ENCODE measurements at places on chromosomes 6 and 20.
A peak's percentile ranks its signal among the peaks of the same experiment; 100 is the strongest.

DNA sequence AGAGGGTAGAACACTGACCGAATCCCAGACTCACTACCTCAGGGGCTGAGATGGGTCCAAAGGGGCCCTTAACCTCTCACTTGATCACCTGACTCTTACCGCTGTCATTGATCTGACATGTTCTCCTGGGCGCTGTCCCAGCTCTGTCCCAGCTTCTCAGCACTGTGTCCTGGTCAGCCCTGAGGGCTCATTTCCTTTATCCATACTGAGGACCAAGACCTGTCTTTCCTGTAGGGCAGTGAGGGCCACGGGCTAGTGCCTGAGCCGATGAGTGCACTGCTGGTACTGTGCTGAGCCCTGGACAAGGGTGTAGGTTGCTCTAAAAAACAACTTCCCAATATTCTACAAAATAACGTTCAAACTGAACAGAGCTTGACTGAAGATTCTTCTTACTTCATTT is 131.5 kb downstream of the MTHFD1L start:
- no peak for DNase-seq

GRCh38 chr6:114064862-114065261 is 93.9 kb upstream of the HDAC2 start:
- no peak for DNase-seq

- no peak for DNase-seq
These were observed 10.0 kb downstream of the TRAM2 start for GRCh38 chr6:52566853-52567279.

DNA sequence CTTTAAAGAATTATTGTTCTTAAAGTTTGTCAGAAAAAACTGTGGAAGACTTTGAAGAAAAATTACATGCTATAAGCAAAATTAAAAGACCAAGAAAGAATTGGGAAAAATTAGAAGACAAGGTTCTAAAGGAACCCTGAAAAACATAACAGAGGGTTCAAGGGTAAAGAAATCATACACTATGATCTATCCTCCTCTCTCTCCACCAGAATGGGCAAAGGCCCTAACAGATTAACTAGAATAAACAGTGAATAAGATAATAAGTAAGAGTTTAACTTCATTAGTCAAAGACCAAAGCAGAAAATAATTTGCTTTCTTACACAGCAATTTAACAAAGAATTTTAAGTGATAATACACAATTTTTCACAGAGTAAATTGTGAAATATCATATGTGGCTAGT is 201.2 kb upstream of the PDE10A start:
- DNase-seq, result no peak

- DNase-seq, result no peak
These were observed 251.2 kb upstream of the MOCS1 start for GRCh38 chr6:40185486-40185885.

- DNase-seq, result no peak
These were observed 47.4 kb upstream of the SAMD3 start for GRCh38 chr6:130269969-130270635.

DNA sequence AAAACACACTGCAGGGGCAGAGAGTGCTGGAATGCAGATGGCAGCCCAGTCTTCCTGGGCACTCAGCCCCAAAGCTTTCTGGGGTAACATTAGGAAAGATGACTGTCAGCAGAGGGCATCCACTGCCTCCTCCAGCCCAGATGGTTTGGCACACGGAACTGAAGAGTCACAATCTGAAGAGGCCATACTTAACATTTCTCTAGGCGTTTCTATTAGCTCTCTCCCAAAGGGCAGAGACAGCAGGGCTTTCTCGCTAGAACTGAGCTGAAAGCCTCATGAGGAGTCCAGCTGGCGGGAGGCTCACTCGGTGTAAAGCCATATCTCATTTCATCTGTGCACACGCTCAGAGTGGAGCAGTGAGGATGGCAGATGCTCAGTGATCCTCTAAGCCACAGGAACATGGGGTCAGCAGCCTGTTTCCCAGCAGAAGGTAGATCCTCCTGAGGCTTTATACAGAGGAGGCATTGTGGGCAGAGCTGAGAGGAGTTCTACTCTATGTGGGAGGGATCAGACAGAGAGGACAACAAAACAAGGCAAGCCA is 28.1 kb downstream of the ALDH8A1 start:
- peak; percentile 82 for DNase-seq

DNA sequence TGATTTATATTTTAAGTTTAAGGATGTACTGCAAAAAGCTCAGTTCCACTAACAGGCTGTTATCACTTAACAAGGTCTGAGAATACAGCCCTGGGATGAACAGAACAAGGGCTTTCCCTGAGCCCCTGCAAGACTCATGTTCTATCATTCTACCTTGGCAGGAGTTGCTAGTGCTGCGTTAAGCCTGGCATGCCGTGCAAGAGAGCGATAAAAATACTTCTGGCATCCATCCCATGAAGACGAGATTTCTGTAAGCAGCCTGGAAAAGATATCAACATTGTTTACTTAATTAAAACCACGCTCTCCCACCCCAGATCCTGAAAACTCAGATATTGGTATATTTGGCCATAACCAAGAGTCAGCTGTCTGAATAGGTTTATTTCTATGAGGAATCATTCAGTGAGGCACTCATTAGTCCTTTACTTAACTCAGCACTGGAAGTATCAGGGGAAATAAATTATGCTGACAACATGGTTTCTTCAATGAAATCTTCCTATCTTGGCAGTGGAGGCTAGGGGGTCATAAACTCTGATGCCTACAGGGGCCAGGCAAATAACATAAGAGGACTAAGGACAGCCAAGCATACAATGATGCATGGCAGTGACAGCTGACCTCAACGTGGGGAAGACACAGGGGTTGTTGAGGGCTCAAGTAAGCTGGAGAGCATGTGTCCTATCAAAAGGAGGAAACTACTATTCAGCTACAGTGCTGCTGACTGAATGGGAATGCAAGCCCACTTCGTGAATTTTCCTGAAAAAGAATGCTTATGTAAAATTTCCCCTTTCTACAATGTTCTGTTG is 37.6 kb upstream of the LYRM2 start:
- DNase-seq, result no peak

GRCh38 chr20:3162080-3162611 is 2.5 kb upstream of the FASTKD5 start:
- DNase-seq, result peak; percentile 46

DNA sequence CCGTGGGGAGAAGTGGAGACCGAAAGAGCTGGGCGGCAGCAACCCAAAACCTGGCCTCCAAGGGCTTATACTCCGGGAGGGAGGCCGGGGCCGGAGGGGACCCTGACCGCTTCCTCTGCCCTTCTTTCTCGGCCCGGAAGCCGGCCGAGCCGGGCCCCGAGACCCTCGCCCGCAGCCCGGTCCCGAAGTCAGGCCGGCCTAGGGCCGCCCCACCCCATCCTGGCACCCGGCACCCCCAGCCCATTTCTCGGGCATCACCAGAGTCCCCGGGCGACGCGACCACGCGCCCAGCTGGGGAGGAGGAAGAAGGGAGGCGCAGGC is 572 bp upstream of the ZDHHC14 start:
- no peak for DNase-seq

GRCh38 chr6:31351401-31352309 is 5.3 kb downstream of the HLA-B start:
- no peak for DNase-seq

DNA sequence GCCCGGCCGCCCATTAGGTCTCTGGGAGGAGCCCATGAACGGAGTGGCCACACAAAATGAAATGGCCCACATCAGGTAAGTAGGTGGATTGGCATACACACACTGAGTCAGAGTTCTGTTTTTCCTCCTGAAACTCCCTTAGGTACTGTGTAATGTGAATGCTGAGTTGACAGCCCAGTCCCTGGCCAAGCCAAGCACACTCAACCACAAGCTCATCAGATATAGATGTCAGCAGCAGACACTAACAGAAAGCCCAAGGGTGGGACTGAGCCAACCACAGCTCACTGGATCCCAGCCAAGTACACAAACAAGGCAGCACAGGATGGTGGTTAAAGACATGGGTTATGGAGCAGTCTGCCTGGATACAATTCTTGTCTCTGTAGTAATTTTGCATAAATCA is 403.4 kb downstream of the GJA1 start:
- DNase-seq, result peak; percentile 67

DNA sequence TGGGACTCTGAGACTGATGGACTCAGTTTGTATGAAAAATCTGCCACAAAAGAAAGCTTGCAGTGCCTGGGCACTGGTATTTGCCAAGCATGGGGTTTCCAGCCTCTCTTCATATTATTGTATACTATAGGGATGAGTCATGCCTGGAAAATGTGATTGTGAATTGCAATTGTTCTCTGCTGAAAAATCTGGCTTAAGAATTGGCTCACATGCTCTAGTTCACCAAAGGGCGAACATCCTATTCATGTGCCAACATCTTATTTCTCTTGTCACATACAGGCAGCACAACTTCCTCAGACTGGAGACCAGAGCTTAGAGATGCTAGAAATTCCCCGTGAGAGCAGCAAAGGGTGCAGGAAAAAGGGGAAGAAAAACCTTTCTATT is 103.6 kb upstream of the KCNK16 start:
- DNase-seq, result peak; percentile 29

GRCh38 chr20:48008850-48009515 is 223.7 kb upstream of the SULF2 start:
- DNase-seq, result no peak

DNA sequence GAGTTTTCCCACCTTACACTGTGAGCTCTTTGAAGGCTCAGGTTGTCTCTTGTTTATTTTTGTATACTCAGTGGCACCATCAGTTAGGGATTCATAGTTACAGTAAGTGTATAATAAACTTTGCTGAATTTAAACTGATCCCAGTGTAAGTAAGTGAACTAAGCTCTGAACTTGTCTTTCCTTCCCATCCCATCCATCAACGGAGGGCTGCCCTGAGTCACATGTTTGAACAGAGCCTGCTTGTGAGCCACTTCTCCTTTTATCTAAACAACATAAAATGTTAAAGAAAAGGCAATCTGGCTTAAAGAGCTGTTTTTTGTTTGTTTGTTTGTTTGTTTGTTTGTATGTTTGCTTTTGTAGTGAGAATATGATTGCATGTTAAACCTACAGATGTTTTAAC is 185.7 kb upstream of the MARCKS start:
- DNase-seq, result no peak

DNA sequence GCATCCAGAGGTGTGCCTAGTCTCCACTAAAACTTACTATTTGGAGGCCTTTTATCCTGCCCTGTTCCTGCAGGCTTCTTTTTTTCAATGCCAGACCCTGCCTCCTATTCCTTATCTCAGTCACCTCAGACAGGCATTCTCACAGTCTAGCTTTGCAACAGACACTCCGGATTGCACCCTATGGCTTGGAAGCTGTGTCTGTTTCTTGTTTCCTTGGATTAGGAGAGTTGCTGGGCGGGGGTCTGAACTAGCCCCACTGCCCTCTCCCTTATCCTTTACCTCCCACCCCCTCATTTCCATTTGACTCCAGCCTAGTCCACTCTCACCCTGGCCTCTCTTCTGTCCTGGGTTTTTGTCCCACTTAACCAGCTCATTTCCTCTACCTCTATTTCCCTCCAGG is 228.1 kb upstream of the CITED2 start:
- DNase-seq, result no peak

- DNase-seq, result peak; percentile 87
These were observed 105.0 kb downstream of the PTPRK start for GRCh38 chr6:128415387-128415786.

DNA sequence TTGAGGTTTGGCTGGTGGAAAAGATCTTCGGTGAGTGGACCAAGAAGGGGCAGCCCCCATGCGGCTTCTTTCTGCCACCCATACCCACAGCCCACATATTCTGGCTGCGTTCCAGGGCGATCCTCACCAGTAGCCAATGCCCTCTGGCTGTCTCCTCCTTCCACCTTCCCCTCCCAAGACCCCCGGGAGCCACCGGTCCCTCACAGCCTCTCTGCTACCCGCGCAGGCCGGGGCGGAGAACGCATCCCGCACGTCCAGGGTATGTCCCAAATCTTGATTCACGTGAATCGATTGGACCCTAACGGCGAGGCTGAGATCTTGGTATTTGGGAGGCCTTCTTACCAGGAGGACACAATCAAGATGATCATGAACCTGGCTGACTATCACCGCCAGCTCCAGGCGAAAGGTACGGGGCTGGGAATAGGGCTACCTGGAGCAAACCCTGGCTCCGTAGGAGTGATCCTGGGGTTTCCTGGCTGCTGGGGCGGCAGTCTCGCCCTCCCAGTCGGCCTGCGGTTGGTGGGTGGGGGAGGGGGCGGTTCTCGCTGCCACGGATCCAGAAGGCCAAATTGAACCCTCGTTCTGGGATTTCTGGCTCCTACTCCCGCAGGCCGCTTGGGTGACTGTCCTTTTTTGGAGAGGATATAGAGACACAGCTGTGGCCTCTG is 545 bp downstream of the KHDC3L start:
- DNase-seq, result no peak

GRCh38 chr6:140049251-140049650 is 674.8 kb upstream of the CITED2 start:
- no peak for DNase-seq

DNA sequence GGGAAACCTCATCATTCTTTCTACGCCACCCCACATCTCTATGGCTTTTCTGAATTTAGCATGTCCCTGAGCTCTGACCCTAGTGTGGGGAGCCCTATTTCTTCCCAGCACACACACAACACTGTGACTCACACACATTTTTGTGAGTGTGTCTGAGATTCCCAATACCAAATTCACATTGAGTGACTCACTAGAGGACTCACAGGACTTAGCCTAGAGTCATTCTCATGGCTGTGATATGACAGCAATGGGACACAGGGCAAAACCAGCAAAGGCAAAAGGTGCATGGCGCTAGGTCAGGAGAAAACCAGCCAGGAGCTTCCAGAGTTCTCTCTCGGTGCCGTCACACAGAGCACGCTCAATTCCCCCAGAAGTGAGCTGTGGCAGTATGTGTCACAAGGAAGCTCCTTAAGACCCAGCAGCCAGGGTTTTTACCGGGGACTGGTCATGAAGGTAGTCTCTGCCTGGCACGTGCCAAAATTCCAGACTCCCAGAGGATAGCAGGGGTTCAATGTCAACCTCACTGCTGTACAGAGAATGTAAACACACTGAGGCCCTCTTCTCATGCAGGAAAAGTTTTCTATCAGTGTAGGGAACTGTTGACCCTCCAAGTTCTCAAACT is 6.2 kb downstream of the CSTL1 start:
- no peak for DNase-seq

DNA sequence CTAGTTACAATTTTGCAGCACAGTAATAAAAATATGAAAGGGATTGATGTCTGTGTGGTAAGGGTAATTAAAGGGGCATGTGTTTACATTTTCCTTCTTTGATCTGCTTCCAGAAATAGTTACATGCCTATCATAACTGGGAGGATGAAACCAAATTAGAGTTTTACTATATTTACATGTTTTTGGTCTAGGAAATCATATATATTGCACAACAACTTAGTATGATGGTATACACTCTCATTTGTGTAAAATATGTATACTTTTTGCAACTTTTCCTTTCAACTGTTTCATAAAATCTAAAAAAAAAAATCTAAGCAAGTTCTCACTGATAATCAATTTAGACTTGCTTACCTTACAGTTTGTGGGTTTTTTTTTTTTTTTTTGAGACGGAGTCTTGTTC is 32.2 kb downstream of the DCBLD1 start:
- no peak for DNase-seq

GRCh38 chr20:63005365-63005861 is 1.4 kb downstream of the BHLHE23 start:
- DNase-seq, result no peak

GRCh38 chr20:1938464-1939269 is 43.5 kb downstream of the SIRPA start:
- no peak for DNase-seq

- DNase-seq, result no peak
These were observed 57.3 kb downstream of the BCKDHB start for GRCh38 chr6:80163754-80164187.
